GM19239 (cell line): ENCODE measurements at places on chromosomes 4 and X.

DNA sequence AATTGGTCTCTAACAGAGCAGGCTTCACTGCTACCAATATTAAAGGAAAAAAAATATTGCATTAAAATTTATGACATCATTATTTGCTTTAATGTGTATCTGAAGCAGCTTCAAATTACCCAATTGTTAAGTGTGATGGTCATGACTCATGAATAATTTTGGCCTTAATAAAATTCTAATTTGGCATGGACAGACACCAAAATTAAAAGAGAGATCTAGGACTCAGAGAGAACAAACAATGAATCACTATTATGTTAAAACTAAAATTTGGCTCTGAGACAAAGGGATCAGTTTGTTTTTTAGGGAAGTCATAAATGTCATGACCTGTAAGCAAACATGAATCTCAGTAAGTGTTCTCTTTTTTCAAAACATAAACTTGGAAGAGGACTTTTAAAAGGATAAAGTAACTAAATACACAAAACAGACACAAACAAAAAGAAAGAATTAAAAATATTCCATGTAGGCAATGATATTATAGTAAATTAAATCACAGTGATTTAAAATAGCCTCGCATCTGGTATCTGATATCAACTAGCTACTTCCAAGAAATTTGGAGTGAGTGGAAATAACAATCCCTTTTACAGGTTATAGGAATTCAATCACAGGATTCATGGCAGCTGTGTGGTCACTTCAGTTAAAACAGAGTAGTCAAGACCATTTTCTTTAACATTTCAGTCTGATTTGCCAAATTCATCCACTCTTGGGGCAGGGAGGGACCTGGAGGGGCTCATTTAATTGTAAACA, 11.6 kb downstream of the VEGFC start:
- no peak for DNase-seq

GRCh38 chrX:150227873-150228410, 135.2 kb upstream of the MAMLD1 start:
- DNase-seq = no peak

DNA sequence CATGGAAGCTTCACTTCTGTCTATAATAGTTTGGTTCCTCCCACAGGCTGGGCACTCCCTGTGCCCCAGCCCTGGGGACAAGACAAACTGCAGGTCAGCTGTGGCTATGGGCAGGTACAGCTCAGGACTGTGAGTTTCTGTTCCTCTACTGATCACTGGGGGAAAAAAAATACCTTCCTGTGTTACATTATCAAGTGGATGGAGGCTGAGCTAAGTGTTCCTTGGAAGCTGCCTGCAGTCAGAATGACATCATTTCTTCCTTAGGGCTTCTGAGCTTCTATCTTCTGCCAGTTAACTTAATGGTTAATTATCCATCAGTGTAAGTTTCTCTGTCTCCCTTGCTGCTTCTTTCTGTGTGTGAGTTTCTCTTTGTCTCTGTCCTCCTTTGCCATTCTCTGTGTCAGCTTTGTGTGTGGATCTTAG, 4.6 kb downstream of the RAB33A start:
- DNase-seq = no peak

DNA sequence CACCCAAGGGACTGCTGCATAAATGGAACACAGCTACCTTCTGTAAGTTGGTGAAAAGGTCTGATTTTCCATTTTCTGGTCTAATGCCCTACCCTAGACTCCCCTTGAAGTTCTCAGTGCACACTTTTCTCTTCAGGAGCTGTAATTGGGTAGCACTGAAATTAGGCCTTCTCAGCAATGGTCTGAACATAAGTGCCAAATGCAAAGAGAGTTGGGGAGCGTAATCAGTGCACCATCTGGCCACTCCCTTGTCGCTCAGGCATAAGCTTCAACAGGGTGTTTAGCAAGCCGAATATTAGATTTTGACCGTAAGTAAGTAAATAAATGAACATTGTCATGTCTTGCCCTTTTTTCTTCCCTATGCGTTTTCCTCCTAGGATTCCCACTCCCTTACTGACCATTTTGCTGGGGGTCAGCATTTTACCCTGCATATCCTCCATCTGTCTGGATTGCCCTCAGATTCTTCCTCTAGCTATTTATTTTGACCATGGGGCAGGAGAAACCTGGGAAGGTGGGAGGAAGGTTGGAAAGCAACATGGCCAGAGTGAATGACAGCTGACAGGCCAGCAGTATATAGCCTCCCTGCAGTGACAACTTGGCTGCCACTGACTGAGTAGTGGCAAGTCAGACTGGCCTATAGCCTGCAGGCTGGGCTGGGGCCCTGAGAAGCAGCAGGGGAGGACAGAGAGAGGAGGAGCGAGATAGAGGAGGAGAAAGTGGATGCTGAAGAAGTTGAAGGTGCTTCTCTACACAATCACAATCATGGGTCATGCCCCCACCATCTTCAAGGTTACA, 2.7 kb downstream of the NHSL2 start:
- no peak for DNase-seq

- DNase-seq = peak; percentile 56
These were observed 96.4 kb downstream of the PGRMC2 start for GRCh38 chr4:128191115-128191781.
